ENCODE measurements at places on chromosomes 5 and 9.
A peak's percentile ranks its signal among the peaks of the same experiment; 100 is the strongest.

GRCh38 chr5:61115968-61116367, 46.3 kb downstream of the SMIM15 start:
- no peak for DNase-seq

- DNase-seq = peak; percentile 15
These were observed 18.2 kb upstream of the CARD19 start for GRCh38 chr9:93077811-93078210.

DNA sequence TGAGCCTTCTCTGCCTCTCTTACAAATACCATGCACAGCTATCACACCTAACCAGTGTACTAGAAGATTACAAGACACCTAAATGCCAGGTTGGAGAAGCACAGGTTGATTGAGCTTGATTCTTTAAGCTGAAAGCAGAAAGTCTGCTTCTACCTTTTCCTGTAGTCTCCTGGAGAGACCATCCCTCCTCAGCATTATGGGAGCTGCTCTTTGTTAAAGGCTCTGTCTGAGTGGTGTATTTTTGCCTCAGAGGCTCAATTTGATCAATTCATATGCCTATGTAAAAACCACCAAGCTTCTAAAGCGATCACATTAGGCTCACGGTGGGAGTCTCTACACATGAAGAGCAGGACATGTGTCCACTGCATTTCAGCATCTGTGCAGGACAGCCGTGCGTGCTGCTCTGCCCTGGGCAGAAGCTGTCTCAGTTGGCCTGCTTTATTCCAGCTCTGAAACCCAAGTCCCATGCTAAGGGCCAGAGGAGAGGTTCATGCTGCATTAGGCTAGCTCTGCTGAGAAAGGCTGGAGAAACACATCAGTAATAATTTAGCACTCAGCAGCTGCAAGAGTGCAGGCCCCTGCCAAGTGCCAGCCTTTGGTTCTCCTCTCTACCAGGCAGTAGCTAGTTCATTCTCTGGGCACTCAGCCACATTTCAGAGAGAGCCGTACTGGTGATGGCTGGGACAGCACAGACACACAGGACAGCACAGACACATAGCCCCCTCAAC, 41.7 kb downstream of the TMEM167A start:
- peak; percentile 85 for DNase-seq

- no peak for DNase-seq
These were observed 171.4 kb upstream of the PLCXD3 start for GRCh38 chr5:41681840-41682239.

GRCh38 chr9:123787416-123787815, 142.5 kb downstream of the DENND1A start:
- DNase-seq = no peak

- no peak for DNase-seq
These were observed 209.4 kb upstream of the RFX3 start for GRCh38 chr9:3735251-3735650.

- DNase-seq = peak; percentile 54
These were observed 938 bp downstream of the NINJ1 start for GRCh38 chr9:93132946-93133680.

DNA sequence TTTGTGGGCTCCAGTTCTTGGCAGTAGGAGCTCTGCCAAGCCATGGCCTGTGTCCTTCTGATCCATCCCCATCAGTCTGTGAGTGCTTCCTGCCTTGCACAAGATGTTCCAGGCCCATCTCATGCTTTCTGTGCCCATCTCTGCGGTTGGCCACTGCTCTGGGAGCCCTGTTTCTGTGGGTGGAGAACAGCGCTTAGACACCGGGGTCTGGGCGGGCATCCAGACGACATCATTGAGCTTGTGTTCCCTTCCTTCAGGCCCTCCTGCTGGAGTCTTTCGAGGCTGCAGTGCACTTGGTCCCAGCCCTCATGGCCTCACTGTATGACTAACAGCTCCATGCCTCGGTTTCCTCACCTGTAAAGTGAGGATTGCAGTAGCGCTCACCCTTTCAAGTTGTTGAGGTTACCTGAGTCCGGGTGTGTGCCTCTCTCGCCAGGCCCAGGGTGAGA, 14.9 kb upstream of the CARD19 start:
- peak; percentile 47 for DNase-seq

GRCh38 chr9:6126377-6126776, 89.2 kb upstream of the IL33 start:
- no peak for DNase-seq

DNA sequence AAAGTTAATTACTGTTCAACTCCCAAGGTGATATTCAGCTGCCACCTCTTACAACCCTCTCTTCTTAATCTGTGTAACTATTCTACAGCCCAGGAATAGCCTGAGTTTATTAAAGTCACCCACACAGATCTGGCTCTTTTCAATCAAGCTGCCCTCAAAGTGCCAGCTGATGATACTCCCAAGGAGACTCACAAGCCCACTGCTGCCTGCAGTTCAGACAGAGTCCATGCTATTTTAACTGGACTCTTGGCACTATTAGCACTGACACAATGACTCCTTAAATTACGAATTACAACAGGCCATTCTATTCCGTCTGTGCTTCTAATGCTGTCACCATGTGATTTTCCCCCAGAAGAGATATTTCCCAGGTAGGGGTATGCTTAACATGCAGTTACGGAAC, 26.3 kb downstream of the REEP5 start:
- DNase-seq = no peak

DNA sequence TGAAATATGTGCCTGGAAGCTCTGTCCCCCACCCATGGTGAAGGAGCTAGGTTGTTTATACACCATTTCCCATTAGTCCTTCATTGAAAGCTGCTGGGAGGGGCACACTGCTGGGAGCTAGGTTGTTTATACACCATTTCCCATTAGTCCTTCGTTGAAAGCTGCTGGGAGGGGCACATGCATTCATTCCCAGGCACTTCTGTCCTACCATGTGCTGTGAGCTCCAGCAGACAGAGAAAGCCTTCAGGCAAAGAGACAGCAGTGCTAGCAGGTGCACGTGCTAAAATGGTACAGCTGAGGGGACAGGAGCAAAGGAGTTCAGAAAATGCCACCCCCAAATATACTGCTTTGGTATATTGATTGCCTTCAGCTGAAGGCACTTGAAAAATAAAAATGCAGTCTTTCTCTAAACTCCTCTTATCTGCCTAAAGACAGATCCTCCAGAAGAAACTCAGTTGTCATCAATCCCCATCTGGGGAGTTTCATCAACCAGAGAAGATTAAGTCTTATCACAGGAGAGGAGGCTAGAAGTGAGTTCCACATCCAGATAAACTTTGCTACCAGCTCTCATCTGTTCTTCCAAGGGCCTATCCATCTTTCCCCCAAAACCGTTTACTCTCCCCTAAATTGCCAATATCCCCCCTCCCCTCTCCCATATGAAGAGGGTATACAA, 27.7 kb upstream of the DAPK1 start:
- DNase-seq = no peak

DNA sequence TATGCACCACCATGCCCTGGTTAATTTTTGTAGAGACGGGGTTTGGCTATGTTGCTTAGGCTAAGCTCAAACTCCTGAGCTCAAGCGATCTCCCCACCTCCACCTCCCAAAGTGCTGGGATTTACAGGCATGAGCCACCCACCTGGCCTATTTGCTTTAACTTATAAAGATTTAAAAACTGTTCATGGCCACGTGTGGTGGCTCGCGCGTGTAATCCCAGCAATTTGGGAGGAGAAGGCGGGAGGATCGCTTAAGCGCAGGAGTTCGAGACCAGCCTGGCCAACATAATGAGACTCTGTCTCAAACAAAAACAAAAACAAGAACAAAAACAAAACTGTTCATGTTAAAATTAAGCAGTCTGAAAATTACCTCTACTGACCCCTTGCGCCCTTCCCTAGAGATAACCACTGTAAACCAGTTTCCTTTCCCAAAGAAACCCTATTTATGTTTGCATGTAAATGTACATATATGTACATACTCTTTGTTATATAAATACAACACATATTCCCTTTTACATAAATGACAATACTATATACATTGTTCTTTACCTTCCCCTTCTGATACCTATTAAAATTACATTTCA, 1.5 kb downstream of the AK6 start:
- DNase-seq = no peak

DNA sequence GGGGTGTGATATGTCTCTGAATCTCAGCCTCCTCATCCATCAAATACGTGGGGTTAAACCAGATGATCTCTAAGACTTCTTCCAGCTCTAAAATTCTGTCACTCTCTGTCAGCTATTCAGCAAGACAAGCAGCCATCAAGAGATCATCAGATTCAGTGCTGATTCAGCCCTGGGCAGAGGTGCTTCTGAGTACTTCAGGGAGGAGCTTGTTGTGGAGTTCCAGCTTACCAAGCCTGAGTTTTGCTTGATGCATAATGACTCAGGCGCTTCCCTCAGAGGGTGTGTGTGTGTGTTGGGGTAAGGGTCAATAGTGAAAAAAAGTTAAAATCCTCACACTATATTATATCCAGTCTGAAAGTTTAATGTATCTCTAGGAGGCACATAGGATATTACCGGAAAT, 29.6 kb upstream of the TAF1L start:
- no peak for DNase-seq

GRCh38 chr5:158640593-158640980, 459.1 kb downstream of the EBF1 start:
- no peak for DNase-seq

GRCh38 chr5:158658446-158659230, 441.1 kb downstream of the EBF1 start:
- no peak for DNase-seq

DNA sequence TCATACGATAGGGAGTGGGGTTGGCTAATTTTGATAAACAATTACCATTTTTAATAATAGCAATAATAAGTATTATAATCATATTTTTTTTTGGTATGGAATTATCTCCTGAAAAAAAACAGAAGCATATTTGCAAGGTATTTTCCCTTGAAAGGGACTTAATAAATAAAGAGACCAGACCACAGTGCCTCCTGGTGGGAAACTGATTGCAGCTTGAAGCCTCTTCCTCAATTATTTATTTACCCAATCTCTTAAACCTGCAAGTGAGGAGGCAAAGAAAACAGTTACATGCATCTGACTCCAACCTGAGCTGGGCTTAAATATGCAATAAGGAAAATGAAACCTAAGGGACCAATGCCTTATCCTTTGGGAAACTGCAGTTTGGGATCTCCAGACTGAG, 388.1 kb upstream of the ACO1 start:
- no peak for DNase-seq

DNA sequence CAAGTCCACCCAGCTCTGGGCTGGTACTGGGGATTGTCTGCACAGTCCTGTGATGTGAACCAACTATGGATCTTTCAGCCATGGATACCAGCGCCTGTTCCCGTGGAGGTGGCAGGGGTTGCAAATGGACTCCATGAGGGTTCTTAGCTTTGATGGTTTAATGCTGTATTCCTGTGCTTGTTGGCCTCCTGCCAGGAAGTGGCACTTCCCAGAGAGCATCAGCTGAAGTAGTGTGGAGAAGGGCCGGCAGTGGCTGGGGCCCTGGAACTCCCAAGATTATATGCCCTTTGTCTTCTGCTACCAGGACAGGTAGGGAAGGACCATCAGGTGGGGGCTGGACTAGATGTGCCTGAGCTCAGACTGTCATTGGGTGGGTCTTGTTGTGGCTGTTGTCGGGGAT, 1104.8 kb upstream of the COX7C start:
- peak; percentile 16 for DNase-seq

DNA sequence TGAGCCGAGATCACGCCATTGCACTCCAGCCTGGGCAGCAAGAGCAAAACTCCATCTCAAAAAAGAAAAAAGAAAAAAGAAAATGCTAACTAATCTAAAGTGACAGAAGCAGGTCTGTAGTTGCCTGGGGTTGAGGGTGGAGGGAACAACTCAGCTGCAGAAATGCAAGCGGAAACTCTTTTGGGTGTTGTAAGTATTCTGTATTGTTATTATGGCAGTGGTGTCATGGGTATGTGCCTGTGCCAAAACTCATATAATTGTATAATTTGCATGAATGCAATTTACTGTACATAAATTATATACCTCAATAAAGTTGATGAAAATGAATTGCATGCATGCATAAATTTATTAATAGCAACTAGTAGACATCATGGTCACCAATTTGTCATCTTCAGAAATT, 23.0 kb upstream of the RPS23 start:
- no peak for DNase-seq

DNA sequence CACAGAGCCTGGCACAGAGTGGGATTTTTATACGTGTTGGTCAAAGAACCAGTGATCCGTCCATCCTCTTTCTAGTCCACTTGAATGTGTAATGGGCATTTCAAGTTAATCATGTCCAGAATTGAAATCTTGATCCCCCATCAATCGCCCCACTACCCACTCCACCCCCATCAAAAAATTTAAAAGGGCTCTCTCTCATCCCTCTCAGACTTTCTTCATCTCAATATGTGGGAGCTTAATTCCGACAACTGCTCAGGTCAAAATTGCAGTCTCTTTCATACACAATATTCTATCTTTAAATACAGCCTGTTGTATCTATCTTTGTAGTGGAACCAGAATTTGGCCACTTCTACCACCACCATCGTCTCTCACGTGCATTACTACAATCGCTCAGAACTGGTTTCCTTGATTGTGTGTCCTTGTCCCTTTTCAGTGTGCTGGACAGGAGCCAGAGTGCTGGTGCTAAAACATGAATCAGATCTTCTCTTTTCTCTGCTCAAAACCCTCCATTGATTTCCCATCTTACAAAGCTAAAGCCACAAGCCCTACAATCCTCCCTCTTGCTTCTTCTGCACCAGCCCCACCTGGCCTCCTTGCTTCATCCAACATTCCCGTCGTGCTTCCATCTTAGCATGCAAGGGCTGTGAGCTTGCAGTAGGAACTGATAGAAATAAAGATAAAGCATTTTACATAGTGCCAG, 786 bp upstream of the KIF3A start:
- no peak for DNase-seq

DNA sequence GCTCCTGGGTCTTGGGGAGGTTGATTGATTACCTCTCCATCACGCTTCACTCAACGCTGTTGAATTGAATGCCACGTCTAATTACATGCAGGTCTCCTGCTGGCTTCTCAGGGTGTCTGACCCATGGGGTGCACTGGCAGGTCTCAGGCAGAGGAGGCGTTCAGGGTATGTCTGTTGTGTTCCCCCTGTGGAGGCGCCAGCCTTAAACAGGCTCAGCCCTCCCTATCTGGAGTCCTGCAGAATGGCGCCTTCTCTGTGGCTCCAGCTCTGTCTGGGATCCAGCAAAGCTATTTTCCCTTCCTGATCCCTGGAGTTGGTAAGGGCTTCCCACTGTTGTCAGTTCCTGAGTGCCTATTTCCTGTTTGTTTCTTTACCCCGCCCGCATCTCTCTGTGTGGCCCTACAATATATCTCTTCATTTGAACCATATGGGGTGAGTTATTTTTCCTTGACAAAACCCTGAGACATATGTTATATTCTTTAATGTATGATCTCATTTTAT, 150.0 kb downstream of the NTRK2 start:
- no peak for DNase-seq
